ENCODE measurements at places on chromosomes 13 and 19.

DNA sequence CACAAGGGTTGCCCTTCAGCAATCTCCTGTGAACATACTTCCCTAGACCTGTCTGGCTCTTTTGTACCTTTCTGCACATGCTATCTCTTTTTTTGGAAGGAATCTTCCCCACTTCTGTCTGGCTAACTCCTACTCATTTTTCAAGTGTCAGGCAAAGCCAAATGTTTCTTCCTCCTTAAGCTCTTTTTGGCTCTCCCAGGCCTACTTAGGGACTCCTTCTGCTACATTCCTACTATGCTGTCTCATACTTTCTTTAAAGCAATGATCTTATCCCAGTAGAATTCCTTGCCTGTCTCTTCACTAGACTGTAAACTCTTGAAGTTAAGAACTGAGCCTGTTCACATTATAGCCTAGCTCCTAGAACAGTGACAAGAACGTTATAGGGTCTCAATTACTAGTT is 114.9 kb upstream of the WASF3 start:
- DNase-seq = no peak

DNA sequence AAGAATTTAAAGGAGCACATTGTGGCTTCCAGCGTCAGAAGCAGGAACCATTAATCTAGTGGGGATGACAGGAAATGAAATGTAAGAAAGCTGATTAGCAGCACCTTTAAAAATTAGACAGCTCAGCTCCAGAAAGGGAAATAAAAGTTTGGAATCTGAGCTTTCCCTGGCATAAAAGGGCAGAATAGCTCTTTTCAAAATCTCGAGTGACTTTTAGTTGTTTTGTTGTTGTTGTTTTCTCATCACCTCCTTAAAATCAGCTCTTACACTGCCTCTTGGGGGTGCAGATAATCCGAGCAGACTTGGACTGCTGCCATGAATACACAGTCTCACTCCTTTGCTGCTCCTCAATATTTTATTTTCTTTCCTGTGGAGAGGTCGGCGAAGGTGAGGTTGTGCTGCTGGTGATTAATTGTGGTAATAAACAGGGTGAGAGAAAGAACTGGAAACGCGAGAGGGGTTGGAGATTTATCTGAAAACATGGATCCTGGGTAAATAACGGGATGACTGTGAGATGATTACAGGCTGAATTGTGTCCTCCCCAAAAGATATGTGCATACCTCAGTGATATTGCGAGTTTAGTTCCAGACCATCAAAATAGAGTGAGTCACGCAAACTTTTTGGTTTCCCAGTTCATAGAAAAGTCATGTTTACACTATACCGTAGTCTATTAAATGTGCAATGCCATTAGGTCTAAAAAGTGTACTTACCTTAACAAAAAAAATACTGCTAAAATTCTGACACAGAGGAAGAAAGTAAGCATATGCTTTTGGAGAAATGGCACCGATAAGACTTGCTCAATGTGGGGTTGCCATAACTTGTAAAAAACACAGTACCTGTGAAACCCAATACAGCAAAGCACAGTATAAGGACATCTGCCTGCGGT is 787.7 kb downstream of the UQCRFS1 start:
- no peak for DNase-seq

- DNase-seq = no peak
Observed at GRCh38 chr13:104943331-104943730, 1592.1 kb downstream of the EFNB2 start.

GRCh38 chr13:75769141-75769905 is 133.2 kb downstream of the LMO7 start:
- DNase-seq = no peak

GRCh38 chr13:29143847-29144246 is 323.7 kb downstream of the MTUS2 start:
- no peak for DNase-seq

DNA sequence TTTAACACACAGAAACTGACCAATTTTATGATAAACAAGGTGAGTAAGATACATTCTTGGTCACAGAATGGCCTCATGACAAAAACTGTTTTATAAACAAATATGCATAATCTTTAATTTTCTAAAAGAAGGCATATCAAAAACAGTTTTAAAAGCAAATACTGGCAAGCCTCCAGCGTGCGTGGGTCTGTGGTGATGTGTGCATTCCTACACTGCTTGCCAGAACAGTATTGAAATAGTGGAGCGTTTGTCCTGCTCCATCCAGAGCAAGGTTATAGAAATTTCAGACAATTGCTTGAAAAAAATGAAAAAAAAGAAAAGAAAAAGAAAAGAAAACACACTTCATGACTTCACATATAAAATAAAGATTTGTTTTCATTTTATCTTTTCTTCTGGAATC is 140.9 kb downstream of the MZT1 start:
- no peak for DNase-seq

DNA sequence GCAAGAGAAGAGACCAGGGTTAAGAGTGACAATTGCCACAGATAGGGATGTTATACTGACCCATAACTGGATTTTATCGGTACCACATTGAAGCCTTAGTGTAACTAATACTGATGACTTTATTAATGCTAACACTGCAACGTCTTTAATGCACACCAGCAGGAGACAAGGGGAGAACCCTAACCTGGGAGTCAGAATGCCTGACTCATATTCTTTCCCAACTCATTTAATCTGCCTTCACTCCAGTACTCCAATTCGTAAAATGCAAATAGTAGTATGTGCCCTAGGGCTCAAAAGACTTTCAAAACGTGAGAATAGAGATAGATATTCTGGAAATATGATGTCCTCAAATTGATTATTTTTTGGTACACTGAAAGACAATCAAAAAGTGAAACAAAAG is 62.4 kb downstream of the GPC6 start:
- no peak for DNase-seq

GRCh38 chr19:4115818-4116385 is 8.0 kb downstream of the MAP2K2 start:
- DNase-seq = no peak

GRCh38 chr19:42394751-42395150 is 4.7 kb upstream of the CNFN start:
- no peak for DNase-seq

- DNase-seq = no peak
Observed at GRCh38 chr13:99057310-99057975, 79.6 kb upstream of the DOCK9 start.

GRCh38 chr13:93375491-93375890 is 148.9 kb downstream of the GPC6 start:
- DNase-seq = no peak

DNA sequence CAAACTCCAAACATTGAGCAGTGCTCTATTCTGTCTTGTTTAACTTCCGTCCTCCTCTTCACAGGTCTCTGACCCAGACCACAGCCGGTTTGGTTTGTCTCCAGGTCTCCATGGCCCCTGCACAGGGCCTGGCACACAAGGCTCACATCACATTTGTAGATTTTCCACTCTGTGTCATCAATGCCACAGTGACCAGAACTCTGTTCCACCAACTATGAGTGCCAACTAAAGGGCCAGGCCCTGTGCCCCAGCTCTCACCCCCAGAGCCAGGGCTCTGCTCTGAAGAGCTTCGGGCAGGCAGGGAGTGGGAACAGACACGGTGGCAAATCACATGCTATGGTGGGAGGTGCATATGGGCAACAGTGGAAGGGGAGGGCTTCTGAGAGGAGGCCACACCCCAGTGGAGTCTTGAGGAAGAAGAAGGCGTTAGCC is 16.0 kb downstream of the SMG9 start:
- DNase-seq = no peak

DNA sequence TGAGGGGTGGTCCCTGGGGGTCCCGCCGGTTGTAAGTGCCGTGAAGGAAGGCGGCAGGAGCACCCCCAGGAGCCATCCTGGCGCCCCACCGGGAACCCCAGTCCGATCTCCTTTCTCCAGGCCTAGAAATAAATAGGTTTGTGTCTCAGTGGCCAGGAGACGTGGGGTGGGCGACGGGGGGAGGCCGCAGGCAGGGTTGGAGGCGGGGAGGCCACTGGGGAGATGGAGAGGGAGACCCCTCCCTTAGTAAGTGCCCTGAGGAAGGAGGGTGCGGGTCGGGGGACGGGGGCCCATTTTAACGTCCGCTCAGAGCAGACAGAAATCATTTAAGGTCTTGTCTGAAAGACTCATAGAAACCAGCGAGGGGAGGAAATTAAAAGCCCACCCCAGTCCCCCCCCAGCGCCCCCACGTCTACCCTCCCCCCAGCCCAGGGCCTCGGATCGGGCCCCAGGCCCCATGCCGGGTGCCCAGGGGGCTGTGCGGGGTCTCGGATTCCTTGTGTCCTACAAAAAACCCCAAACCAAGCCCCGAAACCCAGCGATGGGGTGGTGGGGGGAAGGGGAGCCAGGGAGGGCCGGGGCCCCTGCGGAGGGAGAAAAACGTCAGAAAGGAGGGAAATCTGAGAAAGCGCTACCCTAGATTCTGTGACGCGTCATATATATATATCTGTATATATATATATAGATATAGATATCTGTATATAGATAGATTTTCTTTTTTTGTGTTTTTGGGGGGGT is 19.6 kb downstream of the ZBTB7A start:
- no peak for DNase-seq
